ENCODE measurements at places on chromosomes 5 and 9. TPM values are rescaled to one million over a fixed set of nuclear protein-coding genes. Genes with fewer than 3 reads are reported as not detected.

The SPINK6 gene
- total RNA-seq: not detected

DNA sequence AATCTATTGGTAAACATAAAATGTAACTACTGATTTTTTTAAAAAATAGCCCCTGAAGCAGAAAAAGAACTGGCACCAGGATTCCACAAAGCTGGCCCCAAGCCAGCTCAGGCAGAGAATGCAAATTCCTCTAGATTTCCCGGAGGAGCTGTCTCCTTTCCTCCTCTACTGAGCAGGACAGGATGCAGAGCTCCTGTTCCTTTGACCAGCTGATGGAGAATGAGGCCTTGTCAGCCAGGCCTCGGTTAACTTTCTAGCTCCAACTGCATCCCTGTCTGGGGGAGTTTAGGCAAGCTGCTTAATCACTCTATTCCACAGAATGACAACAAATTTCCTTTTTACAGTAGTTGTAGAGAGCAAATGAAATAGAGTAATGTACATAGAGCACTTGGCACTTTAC is 155.5 kb downstream of the GNAQ start:
- peaks cover 21% of the 10 kb centered on the region for H3K4me1 ChIP-seq
- H3K27ac ChIP-seq: no peak overlapping the region
- H3K27me3 ChIP-seq: no peaks in the 10 kb centered on the region

The TSSK1B gene
- total RNA-seq: not detected

The OR1J2 gene
- not detected for total RNA-seq

- H3K4me3 ChIP-seq: no peak overlapping the region
- H3K36me3 ChIP-seq: no peaks in the 10 kb centered on the region
- no peak for DNase-seq
- H3K27ac ChIP-seq: no peak overlapping the region
- H3K27me3 ChIP-seq: no peaks in the 10 kb centered on the region
These were observed 294.5 kb upstream of the PIK3R1 start for GRCh38 chr5:67921004-67921601.

DNA sequence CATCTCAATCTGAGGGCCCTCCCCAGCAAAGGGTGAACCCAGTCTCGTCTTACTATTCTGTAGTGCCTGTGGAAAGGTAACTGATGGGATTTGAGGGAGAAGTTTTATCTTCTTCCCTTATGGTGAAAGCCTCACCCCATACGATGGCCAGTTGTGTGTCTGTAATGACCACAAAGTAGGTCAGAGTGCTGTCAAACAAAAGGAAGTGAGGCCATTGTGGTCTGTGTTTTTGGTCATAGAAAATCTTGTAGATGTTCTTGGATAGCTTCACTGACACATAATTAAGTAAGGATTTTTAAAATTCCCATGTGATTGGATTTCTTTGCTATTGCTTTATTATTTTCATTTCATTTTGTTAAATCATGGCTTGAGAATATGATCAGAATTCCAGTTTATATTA is 505.1 kb upstream of the KLF4 start:
- H3K4me1 ChIP-seq: peaks cover 4% of the 10 kb centered on the region
- no peaks in the 10 kb centered on the region for H3K27me3 ChIP-seq
- H3K4me3 ChIP-seq: no peak overlapping the region
- H3K36me3 ChIP-seq: no peaks in the 10 kb centered on the region
- H3K27ac ChIP-seq: no peak overlapping the region

- H3K36me3 ChIP-seq: no peaks in the 10 kb centered on the region
- no peak overlapping the region for H3K27ac ChIP-seq
- H3K4me1 ChIP-seq: peaks cover 16% of the 10 kb centered on the region
These were observed 14.7 kb upstream of the MLANA start for GRCh38 chr9:5876026-5876425.

- no peak for DNase-seq
- H3K4me3 ChIP-seq: no peak overlapping the region
- H3K4me1 ChIP-seq: no peaks in the 10 kb centered on the region
- peaks cover 41% of the 10 kb centered on the region for H3K27me3 ChIP-seq
These were observed 67.2 kb downstream of the DMRT1 start for GRCh38 chr9:908536-909205.

DNA sequence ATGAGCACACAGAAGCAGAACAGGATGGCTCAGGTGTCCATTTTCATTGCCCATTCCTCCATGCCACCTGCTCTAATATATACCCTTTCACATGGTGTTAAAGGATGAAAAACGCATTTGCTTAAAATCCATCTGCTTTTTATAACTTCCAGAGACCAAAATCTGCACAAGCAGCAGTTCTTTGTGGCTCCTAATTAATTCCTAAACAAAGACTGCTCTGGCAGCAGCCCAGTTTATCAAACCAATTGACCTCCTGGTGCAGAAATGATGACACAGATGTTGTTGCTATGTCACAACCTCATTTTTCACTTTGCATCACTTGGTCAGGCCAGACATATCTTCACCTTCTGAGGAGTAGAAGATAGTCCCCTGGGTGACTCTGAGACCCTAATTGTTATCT is 141.2 kb downstream of the ASTN2 start:
- no peaks in the 10 kb centered on the region for H3K36me3 ChIP-seq
- no peaks in the 10 kb centered on the region for H3K4me1 ChIP-seq
- H3K4me3 ChIP-seq: no peak overlapping the region

DNA sequence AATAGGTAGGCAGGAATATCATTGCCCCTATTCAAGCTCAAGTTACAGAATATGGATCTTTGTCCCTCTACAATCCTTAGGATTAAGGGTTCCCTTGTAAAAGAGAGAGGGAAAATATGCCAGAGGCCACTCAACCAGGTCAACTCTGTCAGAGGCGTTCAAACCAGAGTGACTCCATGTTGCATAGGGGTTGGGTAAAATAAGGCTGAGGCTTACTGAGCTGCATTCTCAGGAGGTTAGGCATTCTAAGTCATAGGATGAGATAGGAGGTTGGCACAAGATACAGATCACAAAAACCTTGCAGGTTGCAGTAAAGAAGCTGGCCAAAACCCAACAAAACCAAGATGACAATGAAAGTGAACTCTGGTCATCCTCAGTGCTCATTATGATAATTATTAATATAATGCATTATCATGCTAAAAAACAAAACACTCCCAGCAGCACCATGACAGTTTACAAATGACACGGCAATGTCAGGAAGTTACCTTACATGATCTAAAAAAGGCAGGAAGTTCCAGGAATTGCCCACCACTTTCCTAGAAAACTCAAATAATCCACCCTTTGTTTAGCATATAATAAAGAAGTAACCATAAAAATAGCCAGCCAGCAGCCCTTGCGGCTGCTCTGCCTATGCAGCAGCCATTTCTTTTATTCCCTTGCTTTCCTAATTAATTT is 64.8 kb downstream of the ERP44 start:
- no peak overlapping the region for H3K4me3 ChIP-seq
- DNase-seq: no peak
- H3K36me3 ChIP-seq: no peaks in the 10 kb centered on the region

The URM1 gene
- 59.2 TPM for total RNA-seq

GRCh38 chr9:9536523-9536922 is 1076.3 kb downstream of the PTPRD start:
- no peaks in the 10 kb centered on the region for H3K27me3 ChIP-seq
- H3K4me3 ChIP-seq: no peak overlapping the region
- no peak for DNase-seq
- H3K27ac ChIP-seq: no peak overlapping the region
- no peaks in the 10 kb centered on the region for H3K4me1 ChIP-seq
- no peaks in the 10 kb centered on the region for H3K36me3 ChIP-seq

The HCN1 gene
- total RNA-seq: not detected

- H3K27me3 ChIP-seq: no peaks in the 10 kb centered on the region
- DNase-seq: peak; percentile 56
- no peak overlapping the region for H3K4me3 ChIP-seq
- H3K4me1 ChIP-seq: peaks cover 19% of the 10 kb centered on the region
These were observed 8.2 kb downstream of the DNM1 start for GRCh38 chr9:128211186-128211980.

The TAS2R1 gene
- not detected for total RNA-seq

The SPATA31A3 gene
- not detected for total RNA-seq

DNA sequence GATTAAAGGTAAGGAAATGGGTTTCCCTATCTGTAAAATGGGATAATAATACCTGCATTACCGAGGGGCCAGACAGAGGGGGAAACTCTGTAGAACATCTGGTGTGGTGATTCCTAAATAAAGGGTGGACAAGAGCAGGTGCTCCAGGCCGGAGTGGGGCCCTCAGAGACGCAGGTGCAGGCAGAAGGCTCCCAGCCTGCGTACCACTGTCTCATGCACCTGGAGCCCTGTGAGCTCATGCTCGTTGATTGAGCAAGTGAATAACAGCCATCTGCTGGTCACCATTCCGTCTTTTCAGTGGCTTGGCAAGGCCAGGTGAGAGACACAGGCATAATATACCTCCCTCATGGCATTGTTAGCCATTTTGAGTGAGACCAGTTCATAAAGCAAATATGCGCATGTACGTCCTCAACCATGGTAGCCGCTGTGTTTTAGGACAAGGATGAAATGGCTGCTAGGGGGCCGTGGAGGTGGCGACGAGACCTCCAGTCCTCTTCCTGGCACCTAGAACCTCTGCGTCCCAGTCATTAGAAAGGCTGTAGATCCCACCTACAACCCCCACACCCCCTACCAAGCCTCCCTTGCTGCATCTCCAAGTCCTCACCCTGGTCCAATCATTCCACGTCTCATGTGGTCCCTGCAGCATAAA is 198.0 kb upstream of the MVB12B start:
- no peaks in the 10 kb centered on the region for H3K36me3 ChIP-seq
- no peak for DNase-seq
- H3K27ac ChIP-seq: no peak overlapping the region
- peaks cover 4% of the 10 kb centered on the region for H3K27me3 ChIP-seq
- H3K4me3 ChIP-seq: no peak overlapping the region
- no peaks in the 10 kb centered on the region for H3K4me1 ChIP-seq

The SYK gene
- total RNA-seq: not detected

The FOXD4 gene
- total RNA-seq: not detected

DNA sequence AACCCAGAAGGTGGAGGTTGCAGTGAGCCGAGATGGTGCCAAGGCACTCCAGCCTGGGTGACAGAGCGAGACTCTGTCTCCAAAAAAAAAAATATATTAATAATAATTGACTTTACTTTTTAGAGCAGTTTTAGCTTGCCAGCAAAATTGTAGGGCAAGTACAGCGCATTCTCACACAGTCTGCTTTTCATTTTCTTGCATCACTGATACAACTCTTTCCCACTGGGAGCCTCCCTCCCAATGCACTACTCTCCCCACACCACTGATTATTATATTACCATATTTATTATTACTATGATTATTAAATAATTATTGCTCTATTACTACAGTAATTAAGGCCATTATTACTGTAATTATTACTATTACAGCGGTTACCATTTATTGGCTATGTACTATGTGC is 212.8 kb downstream of the GNA14 start:
- no peak overlapping the region for H3K27ac ChIP-seq
- H3K36me3 ChIP-seq: no peaks in the 10 kb centered on the region
- H3K4me3 ChIP-seq: no peak overlapping the region
- no peak for DNase-seq

GRCh38 chr5:66645039-66645438 is 48.8 kb downstream of the MAST4 start:
- peak; percentile 7 for DNase-seq
- no peaks in the 10 kb centered on the region for H3K27me3 ChIP-seq
- H3K27ac ChIP-seq: no peak overlapping the region
- H3K4me3 ChIP-seq: no peak overlapping the region

- H3K27me3 ChIP-seq: peaks cover 37% of the 10 kb centered on the region
- H3K27ac ChIP-seq: no peak overlapping the region
- no peaks in the 10 kb centered on the region for H3K36me3 ChIP-seq
- no peaks in the 10 kb centered on the region for H3K4me1 ChIP-seq
- no peak overlapping the region for H3K4me3 ChIP-seq
- DNase-seq: no peak
These were observed 73.7 kb upstream of the EGFLAM start for GRCh38 chr5:38184627-38185026.

- peak; percentile 68 for DNase-seq
- H3K4me1 ChIP-seq: peaks cover 19% of the 10 kb centered on the region
- no peaks in the 10 kb centered on the region for H3K27me3 ChIP-seq
- peak overlapping the region; percentile 0 for H3K4me3 ChIP-seq
- no peaks in the 10 kb centered on the region for H3K36me3 ChIP-seq
These were observed 15.3 kb upstream of the NOL6 start for GRCh38 chr9:33489066-33489465.

DNA sequence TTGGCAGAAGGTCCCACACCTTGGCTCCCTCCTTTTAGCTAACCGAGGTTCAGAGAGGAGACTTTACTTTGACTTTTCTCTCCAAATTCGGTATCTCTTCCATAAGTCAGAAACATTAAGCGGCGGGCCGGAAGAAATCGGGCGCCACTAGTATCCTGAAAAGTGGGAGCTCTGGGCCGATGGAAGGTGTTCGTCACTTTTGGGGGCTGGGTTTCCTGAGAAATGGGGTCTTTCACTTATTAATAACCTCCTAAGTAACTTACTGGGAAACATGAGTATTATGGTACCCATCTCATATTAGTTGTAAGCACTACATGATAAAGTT is 716 bp downstream of the STX17 start:
- no peaks in the 10 kb centered on the region for H3K36me3 ChIP-seq
- no peaks in the 10 kb centered on the region for H3K27me3 ChIP-seq
- H3K4me3 ChIP-seq: peak overlapping the region; percentile 78
- no peak for DNase-seq
- 0 out of 2 replicates have a peak, but pooled peaks cover 5% of the 10 kb centered on the region for H3K4me1 ChIP-seq
- peak overlapping the region; percentile 58 for H3K27ac ChIP-seq

DNA sequence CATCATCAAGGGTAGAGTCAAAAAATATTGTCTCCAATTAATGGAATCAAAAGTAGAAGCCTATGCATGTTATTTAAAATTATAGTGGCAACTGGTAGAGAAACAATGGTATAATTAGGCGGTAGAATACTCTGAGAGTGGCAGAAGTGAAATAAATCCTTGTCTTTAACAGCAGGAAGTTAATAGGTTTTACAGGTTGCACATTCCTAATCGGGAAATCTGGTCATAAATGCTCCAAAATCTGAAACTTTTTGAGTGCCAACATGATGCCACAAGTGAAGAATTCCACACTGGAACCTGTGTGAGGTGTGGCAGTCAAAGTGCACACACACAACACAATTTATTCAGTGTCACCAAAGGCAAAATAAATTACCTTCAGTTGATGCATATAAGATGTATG is 433.4 kb downstream of the TAF11L14 start:
- no peak overlapping the region for H3K27ac ChIP-seq
- H3K4me3 ChIP-seq: no peak overlapping the region
- no peak for DNase-seq
- H3K36me3 ChIP-seq: no peaks in the 10 kb centered on the region

DNA sequence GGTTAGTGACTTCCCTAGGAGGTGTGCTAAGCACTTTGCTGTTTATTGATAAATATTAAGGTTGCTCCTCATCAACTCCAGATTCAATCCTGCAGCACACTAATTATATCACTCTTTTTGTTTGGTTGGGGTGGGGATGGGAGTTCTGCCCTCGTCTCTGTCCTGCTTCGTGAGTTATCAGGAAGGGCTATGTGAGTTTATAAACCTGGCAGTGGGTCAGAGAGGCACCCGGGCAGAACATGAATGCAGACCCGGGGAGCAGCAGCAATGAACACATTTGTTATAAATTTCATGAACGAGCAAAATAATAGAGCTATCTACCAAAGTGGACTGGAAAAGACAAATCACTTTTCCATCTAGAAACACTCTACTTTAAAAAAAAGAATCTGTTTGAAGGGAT is 125.5 kb upstream of the WWC1 start:
- H3K27ac ChIP-seq: no peak overlapping the region
- H3K4me3 ChIP-seq: no peak overlapping the region
- no peaks in the 10 kb centered on the region for H3K4me1 ChIP-seq
- no peaks in the 10 kb centered on the region for H3K27me3 ChIP-seq
